ENCODE measurements at places on chromosomes 7 and 10.

GRCh38 chr10:129375171-129375570 lies 91.9 kb upstream of the MGMT start:
- no peak for DNase-seq

DNA sequence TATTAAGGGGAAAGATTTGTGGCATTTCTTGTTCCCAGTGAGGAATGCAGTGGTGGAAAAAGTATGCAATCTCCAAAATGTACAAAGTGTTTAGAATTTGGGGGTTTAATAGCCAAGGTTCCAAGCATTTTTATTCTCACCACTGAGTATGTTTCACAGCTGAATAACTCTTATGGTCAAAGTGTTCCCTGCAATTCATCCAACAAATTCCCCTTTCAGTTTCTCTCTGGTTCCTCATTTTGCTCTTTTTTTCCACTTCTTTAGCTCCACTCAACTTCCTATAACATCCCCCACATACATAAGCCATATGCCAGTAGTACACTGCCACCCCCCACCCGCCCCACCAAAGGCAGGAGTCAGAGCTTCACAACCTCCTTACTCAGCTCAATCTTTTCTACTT lies 4.6 kb downstream of the HECW1 start:
- no peak for DNase-seq

- no peak for DNase-seq
These were observed 9.7 kb downstream of the RBP3 start for GRCh38 chr10:47357911-47358310.

- no peak for DNase-seq
These were observed at the start of gene APBB1IP for GRCh38 chr10:26437637-26438461. Gene APBB1IP, plus strand, starts transcription at chr10:26438341. Its CDS starts 53,986 bp downstream, at chr10:26492327.

All from D721Med (cell line).